ENCODE measurements at places on chromosomes 13 and 19. TPM values are rescaled to one million over a fixed set of nuclear protein-coding genes. Genes with fewer than 3 reads are reported as not detected.
A peak's percentile ranks its signal among the peaks of the same experiment; 100 is the strongest.

- no peaks in the 10 kb centered on the region for H3K36me3 ChIP-seq
- H3K27me3 ChIP-seq: no peaks in the 10 kb centered on the region
- DNase-seq: no peak
- no peak overlapping the region for H3K4me3 ChIP-seq
- H3K27ac ChIP-seq: no peak overlapping the region
Measured at GRCh38 chr13:30567072-30567471, 50.6 kb upstream of the USPL1 start.

- H3K4me3 ChIP-seq: no peak overlapping the region
- DNase-seq: no peak
- H3K27me3 ChIP-seq: no peaks in the 10 kb centered on the region
- H3K4me1 ChIP-seq: no peaks in the 10 kb centered on the region
- no peaks in the 10 kb centered on the region for H3K36me3 ChIP-seq
- no peak overlapping the region for H3K27ac ChIP-seq
Measured at GRCh38 chr13:105788530-105788929, 746.9 kb downstream of the EFNB2 start.

HTR2A gene
- not detected for total RNA-seq

DNA sequence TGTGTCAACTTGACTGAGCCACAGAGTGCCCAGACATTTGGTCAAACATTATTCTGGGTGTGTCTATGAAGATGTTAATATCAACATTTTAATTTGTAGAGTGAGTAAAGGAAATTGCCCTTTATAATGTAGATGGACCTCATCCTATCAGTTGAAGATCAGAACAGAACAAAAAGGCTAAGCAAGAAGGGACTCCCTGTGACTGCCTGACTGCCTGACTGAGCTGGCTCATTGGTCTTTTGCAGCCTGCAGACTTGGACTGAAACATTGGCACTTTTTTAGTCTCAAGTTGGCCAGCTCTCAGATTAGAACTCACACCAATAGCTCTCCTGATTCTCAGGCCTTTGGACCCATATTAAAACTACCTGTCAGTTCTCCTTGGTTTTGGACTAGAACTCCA, 600.4 kb upstream of the SLITRK6 start:
- no peak overlapping the region for H3K27ac ChIP-seq
- no peak for DNase-seq
- H3K36me3 ChIP-seq: no peaks in the 10 kb centered on the region
- H3K27me3 ChIP-seq: no peaks in the 10 kb centered on the region
- no peaks in the 10 kb centered on the region for H3K4me1 ChIP-seq

GRCh38 chr13:98285852-98286594, 109.0 kb upstream of the RNF113B start:
- no peaks in the 10 kb centered on the region for H3K27me3 ChIP-seq
- no peaks in the 10 kb centered on the region for H3K36me3 ChIP-seq
- no peak overlapping the region for H3K4me3 ChIP-seq
- no peak overlapping the region for H3K27ac ChIP-seq
- DNase-seq: no peak

DNA sequence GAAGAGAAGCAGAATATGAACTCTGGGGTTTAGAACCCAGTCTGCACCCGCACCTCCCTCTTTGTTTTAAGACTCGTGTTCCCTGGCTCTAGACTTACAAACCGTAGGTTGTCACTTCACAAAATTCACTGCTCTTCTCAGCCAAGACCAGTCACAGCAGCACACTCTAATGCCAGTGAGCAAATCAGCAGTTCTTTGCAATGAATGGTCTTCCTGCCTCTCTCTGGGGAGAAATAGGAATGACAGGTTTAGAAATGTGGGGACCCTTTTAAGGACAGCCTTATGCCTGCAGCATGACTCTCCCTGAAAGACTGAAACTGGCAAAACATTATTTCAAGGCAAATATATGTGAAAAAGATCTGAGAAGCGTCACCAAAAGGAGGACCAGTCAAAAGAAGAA, 156.9 kb downstream of the KCTD15 start:
- H3K4me1 ChIP-seq: no peaks in the 10 kb centered on the region
- DNase-seq: no peak
- H3K4me3 ChIP-seq: no peak overlapping the region
- H3K36me3 ChIP-seq: no peaks in the 10 kb centered on the region
- no peaks in the 10 kb centered on the region for H3K27me3 ChIP-seq
- no peak overlapping the region for H3K27ac ChIP-seq

GRCh38 chr19:7980168-7980567, 25.3 kb downstream of the ELAVL1 start:
- no peak for DNase-seq
- no peaks in the 10 kb centered on the region for H3K4me1 ChIP-seq
- no peak overlapping the region for H3K27ac ChIP-seq
- H3K4me3 ChIP-seq: no peak overlapping the region
- H3K27me3 ChIP-seq: no peaks in the 10 kb centered on the region

GRCh38 chr19:47891923-47892666, 6.0 kb upstream of the SULT2A1 start:
- H3K36me3 ChIP-seq: peaks cover 11% of the 10 kb centered on the region
- peak; percentile 79 for DNase-seq
- no peaks in the 10 kb centered on the region for H3K27me3 ChIP-seq
- no peak overlapping the region for H3K27ac ChIP-seq
- no peak overlapping the region for H3K4me3 ChIP-seq

GRCh38 chr19:10864538-10864899, 6.8 kb upstream of the CARM1 start:
- no peaks in the 10 kb centered on the region for H3K27me3 ChIP-seq
- no peaks in the 10 kb centered on the region for H3K36me3 ChIP-seq
- peak; percentile 87 for DNase-seq
- peak overlapping the region; percentile 55 for H3K4me3 ChIP-seq

DNA sequence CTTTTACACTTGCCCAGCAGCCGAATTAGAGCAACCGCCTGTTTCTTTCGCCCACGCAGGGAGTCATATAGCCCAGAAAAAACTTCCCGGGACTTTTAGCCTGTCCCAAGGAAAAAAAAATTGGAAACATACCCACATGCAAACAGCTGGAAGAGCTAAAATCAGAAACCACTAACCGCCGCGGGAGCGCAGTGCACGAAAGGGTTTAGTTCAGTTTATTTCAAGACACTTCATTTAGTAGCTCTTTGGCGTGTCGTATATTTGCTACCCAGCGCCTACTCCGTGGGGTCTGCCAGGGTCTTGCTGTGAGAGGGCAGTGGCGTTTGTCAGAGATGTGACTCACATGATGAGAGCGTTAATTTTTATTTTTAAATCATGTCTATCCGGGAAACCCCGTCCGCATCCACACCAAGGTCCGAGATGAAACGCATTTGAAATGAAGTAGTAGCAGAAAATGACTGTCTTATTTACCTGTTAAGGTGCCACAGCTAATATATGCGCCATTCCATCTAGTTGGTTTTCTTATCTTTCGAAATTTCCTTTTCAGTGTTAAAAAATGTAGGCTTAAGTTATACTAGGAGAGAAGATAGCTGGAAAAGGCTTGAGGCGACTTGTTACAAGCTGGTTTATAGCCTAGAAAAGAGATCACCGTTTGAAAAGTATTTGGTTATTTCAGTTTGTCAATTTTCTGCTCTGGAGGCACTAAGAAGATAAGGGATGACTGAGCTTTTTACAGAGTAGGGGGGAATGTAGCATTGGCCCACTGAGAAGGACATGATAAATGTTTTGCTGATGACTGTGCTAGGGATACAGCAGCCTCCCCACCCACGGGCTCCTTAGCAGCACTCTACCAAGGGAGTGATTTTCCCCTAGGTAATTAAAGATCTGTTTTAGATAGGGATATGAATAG, 1.7 kb downstream of the KLF5 start:
- DNase-seq: no peak
- H3K4me1 ChIP-seq: no peaks in the 10 kb centered on the region
- H3K36me3 ChIP-seq: peaks cover 6% of the 10 kb centered on the region
- H3K4me3 ChIP-seq: peak overlapping the region; percentile 72
- H3K27me3 ChIP-seq: peaks cover 23% of the 10 kb centered on the region

DNA sequence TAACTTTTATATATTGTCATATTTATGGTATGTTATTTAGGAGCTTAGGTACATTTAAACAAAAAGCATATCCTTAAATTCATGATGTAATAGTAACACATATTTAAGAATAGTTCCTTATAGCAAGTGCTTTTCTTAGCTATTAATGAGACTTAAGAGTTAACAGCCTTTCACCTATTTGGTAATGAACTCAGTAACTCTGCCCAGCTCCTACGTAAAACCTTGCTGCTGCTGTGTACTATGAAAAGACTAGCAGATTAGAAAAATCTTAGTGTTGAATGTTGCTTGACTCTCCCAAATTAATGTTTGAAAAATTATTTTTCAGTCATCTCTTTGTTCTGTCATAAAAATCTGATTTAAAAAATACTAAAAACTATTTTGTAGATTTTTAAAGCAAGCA, 6.9 kb downstream of the GPR180 start:
- no peak for DNase-seq
- H3K4me3 ChIP-seq: no peak overlapping the region
- no peak overlapping the region for H3K27ac ChIP-seq
- no peaks in the 10 kb centered on the region for H3K27me3 ChIP-seq

GRCh38 chr19:5332501-5332900, 8.1 kb downstream of the PTPRS start:
- H3K27ac ChIP-seq: no peak overlapping the region
- no peaks in the 10 kb centered on the region for H3K4me1 ChIP-seq
- H3K4me3 ChIP-seq: no peak overlapping the region
- peaks cover 11% of the 10 kb centered on the region for H3K36me3 ChIP-seq
